ENCODE measurements at places on chromosomes 16 and 17. TPM values are rescaled to one million over a fixed set of nuclear protein-coding genes. Genes with fewer than 3 reads are reported as not detected.

Gene IL17C
- total RNA-seq: not detected

Gene MMP25
- total RNA-seq: 49.3 TPM

Gene TELO2
- total RNA-seq: 53.9 TPM

Gene DLG4
- total RNA-seq: 21.2 TPM

Gene MC1R
- total RNA-seq: 5.8 TPM

DNA sequence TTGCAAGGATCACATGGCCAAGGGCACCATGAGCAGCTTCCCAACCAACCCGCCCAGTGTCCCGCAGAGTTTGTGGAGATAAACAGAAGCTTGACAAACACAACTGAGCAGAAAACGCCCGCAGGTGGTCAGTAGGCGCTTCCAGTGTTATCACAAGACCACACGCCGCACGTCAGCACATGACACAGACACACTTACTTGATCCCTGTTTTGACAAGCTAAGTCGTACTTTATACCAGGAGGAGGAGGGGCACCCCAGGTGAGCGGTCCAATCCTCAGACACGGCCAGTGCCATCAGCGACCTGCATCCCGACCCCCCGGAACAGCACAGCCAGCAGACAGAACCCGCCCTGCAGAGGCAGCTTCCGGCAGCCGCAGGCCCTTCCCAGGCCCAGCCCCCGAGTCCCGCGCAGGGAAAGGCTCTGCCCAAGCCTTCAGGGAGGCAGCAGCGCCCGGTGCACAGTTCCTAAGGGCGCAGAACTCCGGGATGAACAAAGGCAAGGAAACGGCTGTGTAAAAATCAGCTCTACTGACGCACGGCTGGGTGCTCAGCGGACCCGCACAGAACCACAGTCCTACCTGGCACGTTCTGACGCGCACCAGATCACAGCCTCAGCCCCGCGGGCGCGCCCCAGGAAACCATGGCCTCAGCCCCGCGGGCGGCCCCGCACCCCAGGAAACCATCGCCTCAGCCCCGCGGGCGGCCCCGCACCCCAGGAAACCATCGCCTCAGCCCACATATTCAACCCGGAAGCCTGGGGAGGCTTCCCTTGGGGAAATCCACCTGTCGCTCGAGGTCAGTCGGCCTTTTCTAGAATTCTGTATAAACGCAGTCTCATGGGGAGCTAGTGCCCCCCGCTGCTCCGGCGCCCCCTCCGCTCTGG is 27.8 kb downstream of the AXIN1 start:
- peak overlapping the region; percentile 67 for H3K4me3 ChIP-seq
- peak; percentile 74 for DNase-seq

DNA sequence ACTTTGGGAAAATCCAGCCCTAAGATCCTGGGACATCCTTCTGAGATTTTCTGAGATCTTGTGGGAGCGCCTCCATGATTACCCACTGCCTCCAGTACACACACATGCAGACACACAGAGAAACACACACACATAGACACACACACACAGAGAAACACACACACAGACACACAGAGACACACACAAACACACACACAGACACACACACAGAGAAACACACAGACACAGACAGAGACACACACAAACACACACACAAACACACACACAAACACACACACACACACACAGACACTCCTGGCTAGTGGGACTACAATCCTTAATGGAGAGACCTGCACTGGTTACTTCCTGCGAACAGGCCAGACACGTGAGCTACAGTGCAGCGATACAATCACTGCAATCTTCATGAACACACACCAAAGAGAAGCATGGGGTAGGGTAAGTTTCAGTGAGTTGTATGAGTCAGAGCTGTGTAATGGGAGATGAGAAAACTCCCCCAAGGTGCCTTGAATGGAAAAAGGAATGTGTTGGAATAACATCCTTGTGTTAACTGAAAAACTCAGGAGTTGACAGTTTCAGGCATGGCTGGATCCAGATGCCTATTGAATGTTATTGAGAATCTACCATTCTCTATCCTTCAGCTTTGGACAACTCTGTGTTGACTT is 79.5 kb downstream of the SLC6A2 start:
- no peak overlapping the region for H3K27ac ChIP-seq
- H3K36me3 ChIP-seq: no peaks in the 10 kb centered on the region
- H3K4me1 ChIP-seq: no peaks in the 10 kb centered on the region
- no peak overlapping the region for H3K4me3 ChIP-seq
- no peaks in the 10 kb centered on the region for H3K27me3 ChIP-seq

- no peaks in the 10 kb centered on the region for H3K36me3 ChIP-seq
- H3K27ac ChIP-seq: no peak overlapping the region
- no peak overlapping the region for H3K4me3 ChIP-seq
- H3K4me1 ChIP-seq: no peaks in the 10 kb centered on the region
Measured at GRCh38 chr17:14451729-14452191, 150.9 kb downstream of the HS3ST3B1 start.

DNA sequence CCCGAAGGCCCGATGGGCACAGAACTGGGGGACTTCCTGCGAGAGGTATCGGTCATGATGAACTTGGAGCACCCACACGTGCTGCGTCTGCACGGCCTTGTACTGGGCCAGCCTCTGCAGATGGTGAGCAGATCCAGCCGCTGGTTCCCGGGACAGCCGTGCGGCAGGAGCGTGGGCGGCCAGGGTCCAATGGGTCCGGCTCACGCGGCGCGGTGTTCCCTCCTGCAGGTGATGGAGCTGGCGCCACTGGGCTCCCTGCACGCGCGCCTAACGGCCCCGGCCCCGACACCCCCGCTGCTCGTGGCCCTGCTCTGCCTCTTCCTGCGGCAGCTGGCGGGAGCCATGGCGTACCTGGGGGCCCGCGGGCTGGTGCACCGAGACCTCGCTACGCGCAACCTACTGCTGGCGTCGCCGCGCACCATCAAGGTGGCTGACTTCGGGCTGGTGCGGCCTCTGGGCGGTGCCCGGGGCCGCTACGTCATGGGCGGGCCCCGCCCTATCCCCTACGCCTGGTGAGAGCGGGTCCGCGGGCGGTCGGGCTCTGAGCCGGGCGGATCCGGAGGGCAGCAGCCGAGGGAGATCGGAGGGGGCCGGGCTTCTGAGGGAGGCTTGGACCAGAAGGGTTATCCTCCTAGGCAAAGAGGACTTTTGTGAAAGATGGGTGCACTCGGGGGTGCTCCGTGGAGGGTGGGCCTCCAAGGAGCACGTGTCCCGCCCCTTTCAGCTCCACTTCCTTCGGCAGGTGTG is 3.0 kb downstream of the TNK1 start:
- peak overlapping the region; percentile 76 for H3K4me3 ChIP-seq
- peaks cover 11% of the 10 kb centered on the region for H3K4me1 ChIP-seq
- H3K27ac ChIP-seq: peak overlapping the region; percentile 63
- peaks cover 31% of the 10 kb centered on the region for H3K27me3 ChIP-seq
- peak; percentile 86 for DNase-seq

GRCh38 chr17:44881145-44881544 is 18.1 kb downstream of the EFTUD2 start:
- no peak overlapping the region for H3K4me3 ChIP-seq
- H3K27ac ChIP-seq: no peak overlapping the region
- H3K36me3 ChIP-seq: peaks cover 32% of the 10 kb centered on the region
- peaks cover 2% of the 10 kb centered on the region for H3K4me1 ChIP-seq
- DNase-seq: no peak
- no peaks in the 10 kb centered on the region for H3K27me3 ChIP-seq

DNA sequence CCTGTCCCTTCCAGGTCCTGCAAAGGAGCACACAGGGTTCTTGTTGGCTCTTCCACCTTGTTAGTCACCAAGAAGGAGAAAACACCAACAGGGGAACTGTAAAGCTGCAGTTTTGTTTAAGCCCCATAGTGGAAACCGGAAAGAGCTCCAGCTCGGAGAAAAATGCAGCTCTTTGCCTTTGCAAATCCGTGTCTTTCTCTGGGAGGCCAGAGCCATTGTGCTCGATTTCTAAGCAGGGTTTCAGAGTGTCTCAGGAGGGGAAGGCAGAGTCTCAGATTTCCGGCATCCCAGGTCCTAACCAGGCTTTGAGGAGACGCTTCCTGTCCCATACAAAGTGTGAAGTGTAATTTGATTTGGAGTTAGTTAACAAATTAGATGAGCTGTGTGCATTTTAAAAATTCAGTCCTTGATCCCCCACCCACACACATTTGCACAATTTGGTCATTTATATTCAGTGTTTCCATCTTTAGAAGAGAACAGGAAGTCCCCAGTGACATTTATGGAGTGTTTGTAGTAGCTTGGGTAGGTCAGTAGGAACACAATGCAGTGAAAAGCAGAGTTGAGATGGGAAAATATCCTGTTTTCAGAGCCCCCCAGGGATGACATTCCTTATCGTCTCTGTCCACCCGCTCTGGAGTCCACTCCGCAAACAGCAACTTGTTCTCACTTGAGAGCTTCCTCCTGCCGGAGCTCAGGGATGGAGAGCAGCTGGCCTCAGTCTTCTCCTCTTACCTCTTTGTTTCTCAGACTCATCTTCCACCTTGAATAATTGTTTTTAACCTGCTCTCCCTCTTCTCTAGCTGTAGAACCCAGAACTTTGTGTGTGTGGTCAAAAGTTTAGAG is 331.9 kb downstream of the SEC14L1 start:
- DNase-seq: no peak
- H3K4me3 ChIP-seq: peak overlapping the region; percentile 69

GRCh38 chr16:23410176-23410575 is 42.8 kb downstream of the COG7 start:
- H3K36me3 ChIP-seq: peaks cover 1% of the 10 kb centered on the region
- H3K27ac ChIP-seq: no peak overlapping the region
- no peak for DNase-seq
- no peak overlapping the region for H3K4me3 ChIP-seq
- no peaks in the 10 kb centered on the region for H3K27me3 ChIP-seq
- no peaks in the 10 kb centered on the region for H3K4me1 ChIP-seq

DNA sequence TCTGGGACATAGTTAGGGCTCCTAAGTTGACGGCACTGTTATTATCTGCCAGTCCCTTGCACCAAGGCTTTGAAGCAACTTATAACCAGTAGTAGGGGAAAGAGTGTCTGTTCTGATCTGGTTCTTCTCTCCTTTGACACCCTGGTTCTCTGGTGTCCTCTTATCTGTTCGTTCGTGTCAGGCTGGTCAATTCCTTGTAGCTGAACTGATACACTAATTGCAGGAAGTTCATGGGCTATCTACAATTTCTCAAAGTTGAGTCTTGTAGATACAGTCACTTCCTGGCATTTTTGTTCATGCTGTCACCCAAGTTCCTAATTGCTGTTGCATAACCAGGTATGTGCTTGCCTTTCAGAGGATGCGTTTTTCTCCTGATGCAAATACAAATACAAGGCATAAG is 17.3 kb upstream of the MYO1D start:
- H3K27me3 ChIP-seq: peaks cover 25% of the 10 kb centered on the region
- no peaks in the 10 kb centered on the region for H3K4me1 ChIP-seq
- H3K36me3 ChIP-seq: no peaks in the 10 kb centered on the region
- DNase-seq: no peak
- no peak overlapping the region for H3K4me3 ChIP-seq

DNA sequence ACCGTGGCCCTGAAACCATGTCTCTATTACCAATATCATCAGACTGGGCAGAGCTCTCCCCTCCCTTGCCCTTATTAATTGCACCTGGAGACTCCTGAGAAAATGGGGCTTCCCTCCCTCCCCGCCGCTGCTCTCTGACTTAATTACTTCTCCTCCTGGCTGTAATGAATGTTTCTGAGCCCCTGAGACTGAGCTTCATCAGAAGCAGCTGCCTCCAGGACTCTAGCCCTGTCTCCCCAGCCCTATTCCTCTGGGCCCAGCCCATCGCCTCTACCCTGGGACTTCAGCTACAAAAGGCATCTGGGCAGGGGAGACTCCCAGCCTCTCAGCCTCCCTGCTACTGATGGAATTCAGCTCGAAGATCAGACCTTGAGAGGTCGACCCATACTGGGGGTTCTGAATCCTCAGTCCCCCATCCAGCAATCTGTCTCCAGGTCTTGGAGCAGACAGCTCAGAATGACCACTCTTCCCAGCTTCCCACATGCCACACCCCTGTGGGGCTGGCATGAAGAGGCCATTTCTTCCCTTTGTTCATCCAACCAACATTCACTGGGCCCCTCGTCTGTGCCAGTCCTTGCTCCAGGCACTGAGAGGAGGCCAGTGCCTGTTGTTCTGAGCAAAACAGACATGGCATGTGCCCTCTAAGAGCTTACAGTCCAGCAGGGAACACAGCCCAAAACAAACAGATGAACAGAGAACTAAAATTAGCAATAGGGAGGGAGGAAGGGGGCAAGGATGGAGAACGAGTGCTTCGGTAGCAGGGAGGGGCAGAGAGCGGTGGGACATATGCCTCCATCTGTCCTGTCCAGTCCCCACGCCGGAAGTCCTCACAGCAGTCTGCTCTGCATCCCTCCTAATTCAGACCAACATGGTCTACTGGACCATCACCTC is 17.0 kb upstream of the NAGS start:
- peaks cover 9% of the 10 kb centered on the region for H3K4me1 ChIP-seq
- no peak overlapping the region for H3K27ac ChIP-seq
- DNase-seq: no peak
- H3K27me3 ChIP-seq: peaks cover 52% of the 10 kb centered on the region
- no peaks in the 10 kb centered on the region for H3K36me3 ChIP-seq

DNA sequence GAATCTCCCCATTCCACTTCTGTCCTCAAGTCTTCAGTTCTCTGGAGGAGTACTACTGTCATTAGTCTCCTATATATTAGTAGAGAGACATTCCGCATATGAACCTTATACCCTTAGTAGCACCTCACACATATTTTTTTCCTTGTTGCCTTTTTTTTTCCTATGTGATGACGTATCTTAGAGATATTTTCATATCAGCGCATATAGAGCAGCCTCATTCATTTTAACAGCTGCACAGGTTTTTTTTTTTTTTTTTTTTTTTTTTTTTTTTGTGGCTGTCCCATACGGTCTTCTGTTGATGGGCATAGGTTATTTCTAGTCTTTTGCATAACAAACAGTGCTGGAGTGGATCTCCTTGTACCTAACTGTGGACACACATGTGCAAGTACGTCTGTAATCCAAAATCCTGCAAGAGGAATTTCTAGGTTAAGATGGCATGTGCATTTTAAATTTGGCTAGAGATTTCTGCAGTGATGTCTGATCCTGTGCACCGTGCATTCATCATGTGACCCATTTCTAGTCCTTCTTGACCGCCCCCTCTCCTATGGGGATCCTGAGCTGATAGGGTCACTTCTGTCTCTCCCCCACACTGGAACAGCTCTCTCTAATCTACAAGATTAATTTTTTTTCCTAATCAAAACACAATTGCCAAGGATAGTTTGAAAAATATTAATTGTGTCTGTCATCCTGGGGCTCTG is 64.8 kb downstream of the PRKCB start:
- H3K4me3 ChIP-seq: no peak overlapping the region
- H3K36me3 ChIP-seq: peaks cover 24% of the 10 kb centered on the region
- H3K4me1 ChIP-seq: peaks cover 39% of the 10 kb centered on the region
- no peaks in the 10 kb centered on the region for H3K27me3 ChIP-seq

DNA sequence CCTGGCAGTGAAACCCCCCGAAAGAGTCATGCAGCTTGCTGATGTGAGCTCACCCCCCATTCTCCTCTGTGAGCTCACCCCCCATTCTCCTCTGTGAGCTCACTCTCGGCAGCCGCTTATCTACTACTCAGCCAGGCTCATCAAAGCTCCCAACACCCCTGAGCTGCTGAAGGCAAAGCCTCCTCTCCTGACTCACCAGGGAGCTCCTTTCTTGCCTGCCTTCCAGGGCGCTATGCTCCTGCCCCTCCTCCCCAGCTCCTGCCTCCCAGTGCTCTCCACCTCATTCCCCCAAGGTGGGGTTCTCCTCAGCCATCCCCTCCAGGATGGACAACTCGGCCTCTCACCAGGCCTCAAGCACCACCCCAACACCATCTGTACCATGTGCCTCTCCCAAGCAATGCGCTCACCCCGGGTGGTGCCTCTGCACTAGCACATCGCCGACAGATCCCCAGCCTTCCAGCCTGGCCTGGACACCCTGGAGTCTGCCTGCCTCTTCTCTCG is 27.7 kb upstream of the FAAP100 start:
- H3K27me3 ChIP-seq: no peaks in the 10 kb centered on the region
- H3K36me3 ChIP-seq: peaks cover 13% of the 10 kb centered on the region
- no peak for DNase-seq
- H3K27ac ChIP-seq: peak overlapping the region; percentile 35

Measured in activated naive CD8-positive, alpha-beta T cell treated with anti-CD3 and anti-CD28 coated beads, Interleukin-2, amount 10 ng/mL, durations not matched to agents 7 days and 5 days (primary cell).